NCI-H1417 treated with DMSO at 0.1 percent for 48 hours (cell line): ENCODE measurements at places on chromosomes 12 and 14.

- DNase-seq: no peak
These were observed 27.4 kb downstream of the DTX1 start for GRCh38 chr12:113083863-113084435.

DNA sequence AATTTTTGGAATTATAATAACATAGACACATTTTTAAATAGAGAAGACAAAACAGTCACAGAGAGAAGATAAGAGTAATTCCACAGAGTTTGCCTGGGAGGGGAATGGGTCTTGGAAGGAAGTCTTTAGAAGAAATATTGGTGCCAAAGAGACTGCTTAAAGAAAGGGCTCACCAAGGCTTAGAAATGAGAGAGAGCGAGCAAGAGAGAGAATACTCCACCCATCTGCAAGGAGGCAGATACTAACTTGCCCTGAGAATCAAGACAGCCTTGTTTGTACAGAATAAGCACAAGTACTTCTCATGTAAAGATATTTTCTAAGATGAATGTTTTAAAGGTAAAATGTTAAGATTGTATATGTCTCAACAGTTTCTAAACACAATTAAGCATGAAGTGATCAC, 165.5 kb downstream of the SLC38A4 start:
- no peak for DNase-seq

DNA sequence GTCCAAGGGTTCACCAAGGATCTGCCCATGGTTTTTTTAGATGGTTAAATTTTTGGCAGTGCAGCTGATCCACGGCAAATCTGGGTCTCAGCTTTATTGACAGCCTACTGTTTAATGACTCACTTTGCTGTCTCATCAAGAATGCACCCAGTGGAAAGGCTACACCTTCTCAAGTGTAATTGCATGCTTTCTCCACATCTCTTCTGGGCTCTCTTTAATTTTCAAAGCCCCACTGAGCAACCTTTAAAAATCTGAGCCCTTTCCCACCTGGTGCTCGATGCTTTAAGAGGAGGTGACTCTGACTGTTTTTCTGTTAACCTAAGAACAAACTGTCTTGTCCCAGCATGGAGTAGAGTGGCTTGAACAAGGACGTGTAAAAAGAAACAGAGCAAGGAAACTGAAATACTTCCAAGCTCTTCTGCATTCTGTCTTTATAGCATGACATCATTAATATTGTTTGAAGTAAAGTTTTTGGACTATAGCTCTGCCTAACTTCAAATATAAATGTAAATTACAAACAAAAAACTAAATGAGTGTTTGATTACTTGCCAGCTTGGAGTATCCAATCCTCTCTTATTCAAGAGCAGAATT, 214.2 kb upstream of the KRR1 start:
- DNase-seq: no peak

- DNase-seq: no peak
These were observed 451.7 kb downstream of the TMEM117 start for GRCh38 chr12:44287545-44287944.

GRCh38 chr12:24378548-24379407, 429.3 kb upstream of the SOX5 start:
- DNase-seq: peak; percentile 51

DNA sequence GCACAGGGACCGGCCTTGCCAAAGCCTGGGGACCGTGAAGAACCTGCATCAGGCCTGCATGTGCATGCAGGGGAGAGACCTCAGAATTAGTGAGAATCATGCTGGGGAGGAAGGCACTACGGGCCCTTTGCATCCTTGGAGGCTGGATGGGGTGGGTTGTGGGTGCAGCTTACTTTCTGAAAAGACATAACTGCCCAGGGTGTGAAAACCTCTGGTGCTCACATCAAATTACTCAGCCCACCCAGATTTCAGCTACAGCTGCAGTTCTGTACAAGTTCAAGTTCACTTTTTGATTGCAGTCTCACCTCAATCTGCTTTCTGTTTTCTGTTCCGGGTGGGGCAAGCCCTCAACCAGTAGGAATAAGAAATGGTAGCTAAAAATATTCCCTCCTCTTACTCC, 130.6 kb downstream of the SLC15A4 start:
- no peak for DNase-seq

DNA sequence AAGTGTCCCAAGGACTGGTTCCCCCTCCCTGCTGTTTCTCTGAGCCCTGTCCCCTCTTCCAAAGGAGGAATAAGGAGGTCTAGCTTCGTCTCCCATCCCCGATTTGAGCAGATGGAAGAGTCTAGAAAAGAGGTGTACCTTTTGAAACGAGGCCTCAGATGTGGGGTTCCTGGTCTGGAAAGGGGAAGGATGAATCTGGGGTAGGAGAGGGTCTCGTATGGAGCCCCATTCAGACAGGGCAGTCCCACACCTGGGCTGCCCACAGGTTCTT, 13.3 kb downstream of the MEG3 start:
- no peak for DNase-seq

GRCh38 chr12:67355428-67356379, 86.5 kb downstream of the CAND1 start:
- DNase-seq: peak; percentile 19

GRCh38 chr14:66965831-66966230, 223.4 kb upstream of the GARIN2 start:
- DNase-seq: no peak

DNA sequence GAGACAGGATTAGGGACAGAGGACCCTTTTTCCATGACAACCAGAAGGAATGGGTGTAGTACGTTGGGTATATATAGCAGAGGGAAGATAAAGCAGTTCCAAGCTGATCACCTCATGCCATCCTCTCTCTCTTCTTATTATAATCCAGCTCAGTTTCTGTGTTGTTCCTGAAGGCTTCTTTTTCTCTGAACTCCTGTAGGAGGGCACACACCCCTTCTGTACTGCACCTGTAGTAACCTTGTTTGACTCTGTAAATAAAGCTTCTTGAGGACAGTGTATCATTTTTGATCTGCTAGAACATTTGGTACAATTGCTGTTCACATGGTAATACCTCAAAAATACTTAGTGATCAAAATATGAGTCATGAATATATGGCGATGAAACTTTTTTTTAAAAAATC, 33.5 kb downstream of the HELB start:
- DNase-seq: no peak

DNA sequence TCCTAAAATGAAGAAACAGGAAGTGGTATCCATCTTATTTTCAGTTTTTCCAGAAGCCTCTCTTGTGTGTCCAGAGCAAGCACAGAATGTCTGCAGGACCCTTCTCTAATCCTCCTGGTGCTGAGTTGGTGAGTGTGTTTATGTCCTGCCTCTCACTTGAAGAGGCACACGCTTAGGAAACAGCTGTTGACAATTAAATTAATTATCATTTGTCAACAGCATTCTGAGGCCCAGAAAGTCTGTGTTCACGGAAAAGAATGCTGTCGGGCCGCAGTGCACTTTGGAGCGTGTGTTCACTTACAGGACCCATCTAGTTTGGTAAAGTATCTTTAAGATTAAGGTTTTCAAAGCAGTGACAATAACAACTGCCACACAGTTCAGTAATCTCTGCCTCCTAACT, 70.5 kb downstream of the LMNTD1 start:
- DNase-seq: no peak
